ENCODE measurements at places on chromosomes 12 and 14.

DNA sequence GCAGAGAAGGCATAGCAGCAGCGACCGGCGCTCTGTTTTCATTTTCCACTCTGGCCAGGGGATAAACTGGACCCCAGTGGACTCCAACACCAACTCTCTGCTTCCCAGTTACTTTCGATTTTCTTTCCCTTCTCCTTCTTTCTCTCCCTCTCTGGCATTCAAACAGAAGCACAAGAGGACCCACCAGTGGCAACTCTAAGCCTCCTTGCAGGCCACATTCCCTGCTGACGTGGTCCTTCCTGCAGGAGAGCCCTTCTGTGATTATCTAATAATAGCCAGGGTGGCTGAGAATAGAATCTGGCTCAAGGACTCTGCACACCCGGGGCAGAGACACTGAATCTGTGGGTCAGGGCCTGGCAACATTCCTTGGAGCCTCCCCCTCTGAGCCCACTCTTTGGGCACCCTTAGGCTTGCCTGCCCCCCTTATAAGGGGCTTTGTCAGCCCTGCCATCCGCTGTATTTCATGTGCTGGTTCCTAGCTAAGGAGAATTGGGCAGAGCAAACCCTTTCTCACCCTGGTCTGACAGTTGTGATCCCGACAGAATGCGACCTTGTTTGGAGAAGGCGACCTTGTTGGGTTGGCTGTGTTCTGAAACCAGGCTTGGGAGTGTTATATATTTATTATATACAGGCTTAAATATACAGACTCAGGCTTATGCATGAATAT lies 8.2 kb upstream of the HOXC6 start:
- no peak for DNase-seq

GRCh38 chr14:19878029-19878642 lies 3.2 kb downstream of the OR4K2 start:
- no peak for DNase-seq

- no peak for DNase-seq
These were observed 39.9 kb downstream of the ATL1 start for GRCh38 chr14:50599700-50600444.

GRCh38 chr14:94427016-94427613 lies 25.5 kb downstream of the SERPINA11 start:
- no peak for DNase-seq

- peak; percentile 62 for DNase-seq
These were observed 26.0 kb downstream of the XRCC3 start for GRCh38 chr14:103688906-103689902.

GRCh38 chr12:51906430-51907082 lies 748 bp upstream of the ACVRL1 start:
- DNase-seq: no peak

DNA sequence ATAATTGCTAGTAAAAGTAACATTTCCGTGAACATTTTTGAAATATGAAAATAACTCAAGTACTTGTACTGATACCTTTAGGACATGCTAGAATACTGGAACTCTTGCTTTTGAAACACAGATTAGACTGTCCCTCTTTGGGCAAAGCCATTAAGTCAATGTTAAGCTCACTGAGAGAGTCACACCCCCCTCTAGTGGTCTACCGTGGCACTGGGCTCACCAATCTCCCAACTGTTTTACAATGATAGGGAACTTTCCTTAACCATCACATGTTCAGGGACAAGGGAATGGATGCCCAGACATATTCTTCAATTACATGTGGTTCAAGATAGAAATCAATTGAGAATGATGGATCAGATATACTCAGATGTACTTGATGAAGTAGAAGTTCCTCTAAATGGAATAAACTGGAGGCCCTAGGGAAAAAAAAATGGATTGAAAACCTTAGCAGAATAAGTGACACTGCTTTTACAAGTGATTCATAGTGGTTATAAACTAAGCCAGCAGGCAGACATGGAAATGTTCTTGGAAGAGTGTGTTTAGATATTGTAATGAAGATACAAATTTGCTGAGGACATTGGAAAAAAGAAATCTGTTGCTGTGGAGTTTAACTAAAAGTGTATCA lies 17.8 kb downstream of the NANOG start:
- peak; percentile 30 for DNase-seq

- DNase-seq: no peak
These were observed 2.7 kb downstream of the PPP4R4 start for GRCh38 chr14:94176808-94177207.

DNA sequence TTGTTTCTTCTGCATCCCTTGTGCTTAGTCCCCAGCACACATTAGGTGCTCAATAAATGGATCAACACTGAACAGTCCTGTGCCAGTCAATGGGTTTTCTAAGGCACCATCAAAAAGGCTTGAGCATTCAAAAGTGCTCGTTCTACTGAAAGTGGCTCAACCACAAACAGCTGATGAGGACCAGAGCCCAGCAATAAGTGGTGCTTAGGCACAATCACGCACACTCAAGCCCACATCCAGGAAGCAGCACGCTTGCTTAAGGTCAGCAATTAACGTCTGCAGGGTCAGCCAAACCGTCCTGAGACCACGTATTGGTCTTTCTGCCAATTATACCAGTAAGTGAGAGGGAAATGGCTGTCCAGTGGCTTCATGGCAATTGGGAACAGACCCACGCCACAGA lies 56.5 kb downstream of the PRIMA1 start:
- no peak for DNase-seq

DNA sequence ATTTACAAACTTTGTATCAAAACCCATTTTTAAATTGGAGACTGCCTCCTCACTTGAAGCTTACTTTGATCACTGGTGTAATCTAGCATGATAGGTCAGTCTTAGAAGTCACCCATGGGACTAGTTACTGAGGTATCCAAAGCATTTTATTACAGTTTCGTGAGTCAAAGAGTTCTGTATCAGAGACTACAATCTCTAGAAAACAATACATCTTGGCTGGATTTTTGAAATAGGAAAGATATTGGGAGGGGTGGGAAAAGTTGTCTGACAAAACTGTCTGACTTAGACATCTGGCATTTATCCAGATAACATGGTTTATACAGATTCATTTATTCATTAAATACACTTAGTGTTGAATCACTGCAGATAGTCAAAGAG lies 173.5 kb upstream of the PDZRN4 start:
- no peak for DNase-seq

- no peak for DNase-seq
These were observed 446.5 kb upstream of the MIS18BP1 start for GRCh38 chr14:45699471-45699870.

GRCh38 chr12:42162193-42162592 lies 17.5 kb upstream of the GXYLT1 start:
- DNase-seq: no peak

DNA sequence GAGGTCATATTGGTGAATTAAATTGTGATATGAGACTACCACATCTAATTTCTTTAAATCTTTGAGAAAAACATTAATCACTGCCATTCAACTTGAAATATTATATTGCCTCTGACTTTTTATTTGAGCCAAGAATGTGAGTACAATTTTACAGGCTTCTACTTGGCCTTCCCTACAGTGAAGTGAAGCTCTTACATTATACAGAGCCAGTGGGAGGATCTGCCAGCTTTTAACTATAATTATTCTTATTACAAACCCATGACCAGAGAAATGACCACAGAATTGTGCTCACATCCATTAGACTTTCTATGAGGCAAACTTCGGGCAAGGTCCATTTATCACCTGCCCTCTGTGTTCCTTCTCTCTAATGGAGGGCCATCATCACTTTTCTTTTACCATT lies 114.2 kb downstream of the RERGL start:
- DNase-seq: no peak

DNA sequence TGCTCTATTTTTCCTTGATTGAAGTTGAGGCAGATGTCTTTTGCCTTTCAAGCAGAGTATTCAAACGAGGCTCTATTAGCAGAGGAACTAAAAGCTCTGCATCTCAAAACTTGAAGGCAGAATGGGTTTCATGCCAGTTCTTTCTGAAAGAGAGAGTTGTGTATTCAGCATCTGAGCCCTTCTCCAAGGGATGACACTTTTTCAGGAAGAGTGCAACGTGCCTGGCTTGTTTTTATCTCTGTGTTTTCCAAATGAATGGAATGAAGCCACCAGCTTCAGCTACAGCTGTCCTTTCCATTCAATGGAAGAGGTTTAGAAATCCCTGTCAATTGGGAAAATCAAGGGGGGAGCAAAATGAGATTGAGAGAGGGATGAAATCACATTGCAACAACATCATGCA lies 14.6 kb downstream of the BEST3 start:
- DNase-seq: no peak

DNA sequence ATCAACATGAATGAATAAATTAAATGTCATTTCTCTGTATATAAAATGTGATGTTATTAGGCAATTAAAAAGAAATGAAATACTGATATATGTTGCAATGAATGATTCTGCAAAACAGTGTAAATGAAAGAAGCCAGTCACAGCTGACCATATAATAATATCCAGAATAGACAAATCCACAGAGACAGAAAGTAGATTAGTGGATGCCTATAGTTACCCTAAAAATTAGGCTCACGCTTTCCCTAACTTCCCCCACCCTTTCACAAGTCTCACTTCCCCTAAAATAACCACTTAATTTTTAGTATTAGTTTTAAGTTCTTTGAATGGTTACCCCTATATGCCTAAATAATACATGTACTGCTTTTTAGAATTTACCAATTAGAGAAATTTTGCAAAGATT lies 348.9 kb upstream of the FAR2 start:
- DNase-seq: no peak

- no peak for DNase-seq
These were observed 184.7 kb upstream of the OTX2 start for GRCh38 chr14:56995010-56995409.

DNA sequence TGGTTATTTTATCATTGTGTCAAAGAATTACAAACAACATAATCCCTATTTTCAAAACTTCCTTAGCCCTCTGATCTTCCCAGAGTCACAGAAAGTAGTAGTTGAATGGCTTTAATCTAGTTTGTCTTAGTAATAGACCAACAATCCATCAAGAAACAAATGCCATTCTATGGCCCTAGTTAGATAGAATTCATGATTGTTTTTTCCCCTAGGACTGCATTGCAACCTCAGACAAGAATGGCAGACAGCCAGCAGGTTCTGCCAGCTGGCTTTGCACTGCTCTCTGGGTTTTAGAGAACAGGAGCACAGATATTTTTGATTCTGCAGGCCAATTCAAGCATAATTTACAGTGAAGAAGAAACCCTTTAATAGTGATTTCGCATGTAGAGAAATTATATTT lies 33.8 kb downstream of the SYT1 start:
- DNase-seq: no peak

DNA sequence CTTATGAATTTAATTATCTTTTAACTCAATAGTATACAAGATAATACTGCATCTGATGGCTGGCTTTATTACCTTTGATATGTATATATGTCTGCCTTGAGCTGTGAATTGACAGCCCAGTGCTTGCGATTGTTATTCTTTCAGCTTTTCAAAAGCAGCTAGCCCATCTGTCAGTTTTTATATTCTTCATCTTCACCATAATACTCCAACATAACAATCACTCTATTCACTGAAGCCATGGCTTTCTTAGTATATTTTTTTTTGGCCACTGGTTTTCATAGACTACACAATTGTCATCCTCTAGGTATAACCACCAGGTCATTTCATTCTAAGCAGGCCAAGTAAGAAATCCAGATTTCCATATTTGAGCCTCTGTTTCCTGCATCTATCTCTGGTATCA lies 1026.1 kb downstream of the FSCB start:
- no peak for DNase-seq

- no peak for DNase-seq
These were observed 134.9 kb upstream of the FRMD6 start for GRCh38 chr14:51516706-51517395.

GRCh38 chr12:121925358-121925695 lies 6.9 kb downstream of the CFAP251 start:
- DNase-seq: no peak

DNA sequence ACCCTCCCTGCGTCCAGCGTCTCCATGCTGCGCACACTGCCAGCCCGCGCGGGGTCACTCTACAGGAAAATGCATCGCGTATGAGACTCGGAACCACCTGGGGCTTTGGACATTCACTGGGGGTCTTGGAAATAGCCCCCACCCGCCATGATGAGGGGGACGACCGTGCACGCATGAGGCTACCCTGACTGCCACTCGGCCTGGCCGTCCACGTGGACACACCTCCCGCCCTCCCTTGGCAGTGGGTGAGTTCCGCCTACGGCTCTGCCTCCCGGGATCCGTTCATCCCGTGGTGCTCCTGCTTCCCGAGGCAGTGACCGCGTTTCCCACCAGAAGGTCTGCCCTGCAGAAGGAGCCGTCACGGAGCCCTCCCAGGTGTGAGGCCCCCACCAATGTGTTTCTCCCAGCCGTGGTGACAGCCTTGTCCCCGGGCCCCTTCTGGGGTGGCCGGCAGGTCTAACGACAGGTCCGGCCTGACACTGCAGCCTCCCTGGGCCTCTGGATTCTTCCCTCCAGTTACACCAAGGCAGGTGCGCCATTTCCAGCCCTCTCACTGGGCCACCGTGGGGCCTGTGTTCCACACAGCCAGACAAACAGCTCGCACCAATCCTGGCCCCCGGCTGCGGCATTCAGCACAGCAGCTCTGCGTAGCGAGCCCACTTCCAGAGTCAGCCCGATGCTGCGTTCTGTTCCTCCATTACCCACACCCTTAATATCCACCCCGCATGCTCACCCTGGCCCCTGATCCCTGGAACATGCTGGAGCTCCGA lies 11.1 kb upstream of the GALNT9 start:
- no peak for DNase-seq

DNA sequence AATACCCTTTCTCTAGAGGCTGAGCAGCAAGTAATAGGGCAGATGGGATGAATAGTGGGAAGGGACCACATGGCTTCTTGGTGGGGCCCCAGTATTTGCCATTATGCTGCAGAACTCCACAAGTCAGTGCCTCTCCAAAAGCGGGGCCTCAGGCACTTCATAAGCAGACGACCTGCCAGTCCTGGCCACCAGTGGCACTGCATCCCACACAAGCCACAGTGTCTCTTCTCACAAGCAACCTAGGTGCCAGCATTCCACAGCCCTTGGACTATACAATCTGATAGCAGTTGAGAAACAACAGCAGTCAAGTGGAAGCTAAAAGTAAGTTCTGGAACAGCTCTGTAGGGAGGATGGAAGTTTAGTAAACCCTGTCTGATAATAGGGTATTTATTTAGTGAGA lies 4.2 kb upstream of the SLC8A3 start:
- DNase-seq: no peak

Data from NCI-H1048 (cell line).